ENCODE measurements at places on chromosomes 2 and 18. TPM values are rescaled to one million over a fixed set of nuclear protein-coding genes. Genes with fewer than 3 reads are reported as not detected.

DNA sequence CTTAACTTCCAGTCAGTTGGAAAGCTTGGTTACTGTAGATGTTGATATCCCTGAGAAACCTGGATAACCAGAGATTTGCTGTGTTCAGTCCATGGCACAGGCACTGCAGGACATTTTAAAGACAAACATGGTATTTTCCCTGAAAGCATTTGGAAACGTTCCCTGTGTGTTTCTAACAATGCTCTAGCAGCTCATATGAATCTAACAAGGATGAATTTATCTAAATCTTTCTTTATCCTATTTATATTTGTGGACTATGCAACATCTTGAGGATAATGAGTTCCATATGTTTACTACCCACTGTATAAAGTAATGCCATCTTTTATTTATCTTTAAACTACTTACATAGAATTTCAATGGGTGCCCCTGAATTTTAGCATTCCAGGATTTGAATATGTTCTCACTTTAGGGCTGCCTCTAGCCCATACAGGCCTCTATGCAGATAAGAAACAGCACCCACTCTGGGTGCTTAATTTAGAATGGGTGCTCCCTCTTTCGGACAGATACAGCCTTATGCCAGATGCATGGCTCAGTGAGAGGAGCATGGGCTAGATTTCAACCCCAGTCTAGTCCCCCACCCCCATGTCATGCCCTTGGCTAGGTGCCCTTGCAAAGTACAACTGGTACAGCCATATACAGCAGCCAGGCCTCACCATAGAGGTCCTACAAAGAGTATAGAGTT lies 50.6 kb upstream of the NEMP2 start:
- H3K4me1 ChIP-seq = peaks cover 15% of the 10 kb centered on the region
- H3K27ac ChIP-seq = no peak overlapping the region
- DNase-seq = no peak
- H3K36me3 ChIP-seq = no peaks in the 10 kb centered on the region
- no peak overlapping the region for H3K4me3 ChIP-seq

DNA sequence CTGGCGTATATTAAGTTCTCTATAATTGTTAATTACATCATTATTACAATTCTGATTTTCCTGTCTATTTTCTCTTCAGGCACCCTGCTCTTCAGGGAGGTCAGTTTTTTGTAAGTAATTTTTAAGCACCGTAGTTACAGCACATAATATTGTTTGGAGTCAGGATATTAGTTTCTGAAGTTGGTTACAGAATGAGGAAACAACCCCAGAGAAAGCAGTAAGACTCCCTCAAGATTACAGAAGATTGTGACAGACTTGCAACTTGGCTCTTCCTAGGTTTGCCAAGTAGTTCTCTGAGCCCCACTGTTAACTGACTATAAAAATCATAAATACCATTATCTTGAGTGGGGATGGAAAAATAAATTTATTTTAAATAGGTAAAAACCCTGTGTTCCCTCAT lies 921 bp downstream of the RPE start:
- peak overlapping the region; percentile 85 for H3K4me3 ChIP-seq
- peaks cover under 1% of the 10 kb centered on the region for H3K36me3 ChIP-seq
- peaks cover under 1% of the 10 kb centered on the region for H3K27me3 ChIP-seq
- no peak for DNase-seq
- H3K27ac ChIP-seq = no peak overlapping the region

DNA sequence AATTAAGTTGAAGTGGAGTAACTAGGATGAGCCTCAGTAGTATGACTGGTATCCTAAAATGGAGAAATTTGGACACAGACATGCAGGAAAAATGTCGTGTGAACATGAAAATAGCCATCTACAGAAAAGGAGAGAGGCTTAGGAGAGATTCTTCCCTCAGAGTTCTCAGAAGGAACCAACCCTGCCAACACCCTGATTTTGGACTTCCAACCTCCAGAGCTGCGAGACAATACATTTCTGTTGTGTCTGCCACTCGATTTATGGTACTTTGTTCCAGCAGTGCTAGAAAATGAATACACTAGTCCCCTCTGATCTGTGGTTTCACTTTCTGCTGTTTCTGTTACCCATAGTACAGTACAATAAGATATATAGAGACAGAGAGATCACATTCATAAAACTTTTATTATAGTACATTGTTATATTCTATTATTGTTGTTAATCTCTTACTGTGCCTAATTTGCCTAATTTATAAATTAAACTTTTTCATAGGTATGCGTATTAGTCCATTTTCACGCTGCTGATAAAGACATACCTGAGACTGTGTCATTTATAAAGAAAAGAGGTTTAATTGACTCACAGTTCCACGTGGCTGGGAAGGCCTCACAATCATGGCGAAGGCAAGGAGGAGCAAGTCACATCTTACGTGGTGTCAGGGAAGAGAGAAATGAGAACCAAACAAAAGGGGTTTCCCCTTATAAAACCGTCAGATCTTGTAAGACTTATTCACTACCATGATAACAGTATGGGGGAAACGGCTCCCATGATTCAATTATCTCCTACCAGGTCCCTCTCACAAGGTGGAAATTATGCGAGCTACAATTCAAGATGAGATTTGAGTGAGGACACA lies 41.3 kb downstream of the PLEKHA3 start:
- H3K27me3 ChIP-seq = no peaks in the 10 kb centered on the region
- H3K27ac ChIP-seq = no peak overlapping the region
- peak overlapping the region; percentile 16 for H3K4me3 ChIP-seq
- no peak for DNase-seq
- peaks cover 13% of the 10 kb centered on the region for H3K4me1 ChIP-seq

DNA sequence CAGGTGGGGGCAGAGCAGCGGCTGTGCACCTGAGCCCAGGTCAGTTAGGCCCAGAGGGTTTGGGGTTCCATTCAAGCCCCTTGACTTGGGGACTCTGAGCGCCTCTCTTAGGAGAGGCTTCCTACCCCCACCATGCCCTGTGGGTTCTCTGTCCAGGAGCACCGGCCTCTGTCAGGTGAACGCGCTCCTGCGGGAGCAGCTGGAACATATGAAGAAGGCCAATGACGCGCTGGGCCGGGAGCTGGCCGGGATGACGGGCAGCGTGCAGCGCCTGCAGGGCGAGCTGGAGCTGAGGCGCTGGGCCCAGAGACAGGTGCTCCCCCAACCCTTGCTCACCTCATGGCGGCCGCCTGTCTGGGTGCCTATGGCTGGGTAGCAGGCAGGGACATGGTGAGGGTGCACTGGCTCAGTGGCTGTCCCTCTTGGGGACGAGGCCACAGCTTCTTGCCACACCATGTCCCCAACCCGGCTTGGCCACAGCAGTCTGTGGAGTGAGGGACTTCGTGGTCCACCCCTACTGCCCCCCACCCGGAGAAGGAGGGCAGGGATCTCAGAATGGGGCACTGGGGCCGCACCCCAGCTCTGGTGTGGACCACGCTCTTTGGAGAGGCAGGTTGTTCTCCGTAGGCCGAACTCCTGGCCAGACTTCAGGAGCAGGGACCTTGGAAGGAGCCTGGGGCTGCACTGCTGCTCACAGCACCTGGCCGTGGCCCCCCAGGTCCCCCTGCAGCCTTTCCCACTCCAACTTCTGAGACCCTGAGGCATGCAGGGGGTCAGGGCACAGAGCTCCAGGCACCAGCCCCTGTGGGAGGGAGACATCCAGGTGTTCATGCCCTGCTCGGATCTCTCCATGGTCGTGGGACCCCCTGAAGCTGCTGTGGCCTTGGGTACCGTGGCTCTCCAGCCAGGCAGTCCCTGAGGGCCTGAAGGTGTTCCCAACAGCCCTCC lies 19.7 kb downstream of the CROCC2 start:
- peak; percentile 12 for DNase-seq
- no peaks in the 10 kb centered on the region for H3K36me3 ChIP-seq
- no peaks in the 10 kb centered on the region for H3K4me1 ChIP-seq
- H3K4me3 ChIP-seq = no peak overlapping the region
- H3K27me3 ChIP-seq = peaks cover 17% of the 10 kb centered on the region

- H3K27me3 ChIP-seq = no peaks in the 10 kb centered on the region
- no peak overlapping the region for H3K27ac ChIP-seq
- DNase-seq = no peak
- no peaks in the 10 kb centered on the region for H3K36me3 ChIP-seq
- H3K4me1 ChIP-seq = no peaks in the 10 kb centered on the region
Observed at GRCh38 chr2:112163541-112163981, 25.4 kb downstream of the FBLN7 start.

Gene POMC
- total RNA-seq = 0.29 TPM

Gene NAB1
- 66.8 TPM for total RNA-seq
